ENCODE measurements at places on chromosomes 7 and 10.

GRCh38 chr7:35646289-35647023, 48.5 kb downstream of the HERPUD2 start:
- no peak for DNase-seq

GRCh38 chr7:134778941-134779740, at the start of gene CALD1:
Gene CALD1 (plus strand): TSS chr7:134779634. CDS start chr7:134867734, 88,100 bp downstream.
- DNase-seq, result peak; percentile 20

DNA sequence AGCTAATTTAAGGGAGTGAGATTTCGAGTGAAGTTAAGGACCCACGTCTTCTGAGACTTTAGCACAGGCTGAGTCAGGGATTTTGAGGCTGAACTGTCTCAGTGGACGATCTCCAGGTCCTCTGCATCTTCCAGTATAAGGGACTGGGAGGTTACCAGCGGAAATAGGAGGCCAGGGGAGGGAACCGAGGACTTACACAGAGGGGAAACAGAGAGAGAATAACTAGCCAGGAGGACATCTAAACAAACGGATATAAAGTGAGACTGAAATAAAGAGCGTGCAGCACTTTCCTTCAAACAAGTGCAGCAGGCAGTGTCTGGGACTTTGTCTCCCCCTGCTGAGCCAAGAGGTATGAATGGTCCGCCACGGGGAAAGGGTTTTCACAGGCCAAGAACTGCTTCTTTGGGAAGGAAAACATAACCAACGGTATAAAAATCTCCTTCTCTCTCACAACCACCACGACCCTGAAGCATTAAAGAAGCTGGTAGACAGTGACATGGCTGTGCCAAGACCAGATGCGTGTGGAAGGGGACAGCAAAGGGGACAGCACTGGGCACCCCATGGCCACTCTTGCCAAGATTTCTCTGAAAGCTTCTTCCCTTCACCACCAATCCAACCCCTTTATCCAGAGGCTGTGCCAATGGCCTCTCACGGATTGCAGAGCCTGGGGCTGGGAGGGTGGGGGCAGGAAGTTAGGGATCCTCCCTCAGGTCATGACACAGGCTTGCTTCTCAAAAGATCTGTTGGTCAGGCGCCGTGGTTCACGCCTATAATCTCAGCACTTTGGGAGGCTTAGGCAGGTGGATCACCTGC, 72.0 kb downstream of the SLC37A3 start:
- peak; percentile 86 for DNase-seq

DNA sequence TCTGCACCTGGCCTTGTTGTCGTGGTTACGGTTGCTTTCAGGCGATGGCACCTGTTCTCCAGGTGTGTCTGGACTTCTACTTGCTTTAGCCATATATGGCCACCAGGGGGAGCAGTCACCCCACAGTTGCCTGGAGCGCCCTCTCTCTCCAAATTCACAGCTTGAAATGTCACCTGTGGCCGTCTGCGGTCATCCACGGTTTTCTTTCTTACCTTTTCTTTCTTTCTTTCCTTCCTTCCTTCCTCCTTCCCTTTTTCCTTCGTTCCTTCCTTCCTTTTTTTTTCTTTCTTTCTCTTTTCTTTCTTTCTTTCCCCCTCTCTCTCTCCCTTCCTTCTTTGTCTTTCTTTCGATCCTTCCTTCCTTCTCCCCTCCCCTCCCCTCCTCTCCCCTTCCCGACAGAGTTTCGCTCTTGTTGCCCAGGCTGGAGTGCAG, 150.5 kb upstream of the VKORC1L1 start:
- peak; percentile 65 for DNase-seq

DNA sequence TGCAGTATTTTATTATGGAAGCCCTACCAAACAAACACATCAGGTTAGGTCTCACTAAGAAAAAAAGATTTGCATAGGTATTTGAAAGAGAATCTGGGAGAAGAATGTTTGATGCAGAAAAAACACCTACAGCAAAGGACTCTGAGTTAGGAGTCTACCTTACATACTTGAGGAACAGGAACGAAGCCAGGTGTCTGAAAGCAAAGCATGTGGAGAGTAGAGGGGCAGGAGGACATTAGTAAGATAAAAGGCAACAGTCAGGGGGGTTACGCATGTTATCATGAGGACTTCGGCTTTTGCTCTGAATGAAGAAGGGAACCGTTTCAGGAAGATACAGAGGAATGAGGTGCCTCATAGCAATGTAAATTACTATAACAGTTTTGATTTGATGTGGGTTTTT, 87.9 kb upstream of the PTER start:
- no peak for DNase-seq

- no peak for DNase-seq
Observed at GRCh38 chr7:54336800-54337199, 205.4 kb upstream of the VSTM2A start.

DNA sequence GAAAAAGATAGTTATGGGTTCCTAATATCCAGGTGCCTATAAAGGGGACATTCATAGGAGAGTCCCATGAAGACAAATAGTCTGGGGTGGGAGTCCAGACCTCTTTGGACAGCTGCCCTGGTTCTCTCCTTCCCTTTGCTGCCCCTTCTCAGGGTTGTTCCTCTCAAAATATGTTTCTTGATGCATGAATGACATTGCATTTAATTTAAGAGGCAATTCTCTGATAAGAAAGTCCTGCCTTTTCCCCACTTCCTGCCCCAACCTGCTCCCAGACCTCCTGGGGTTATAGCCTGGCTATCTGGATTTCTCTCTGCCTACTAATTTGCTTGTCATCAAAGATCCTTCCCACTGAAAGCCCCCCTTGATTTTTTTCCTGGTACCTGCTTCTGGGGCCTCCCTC, 12.5 kb upstream of the BTRC start:
- no peak for DNase-seq

- no peak for DNase-seq
Observed at GRCh38 chr10:21205328-21205727, 308.2 kb upstream of the NEBL start.

GRCh38 chr10:49362596-49363260, 33.2 kb downstream of the DRGX start:
- DNase-seq, result peak; percentile 14

DNA sequence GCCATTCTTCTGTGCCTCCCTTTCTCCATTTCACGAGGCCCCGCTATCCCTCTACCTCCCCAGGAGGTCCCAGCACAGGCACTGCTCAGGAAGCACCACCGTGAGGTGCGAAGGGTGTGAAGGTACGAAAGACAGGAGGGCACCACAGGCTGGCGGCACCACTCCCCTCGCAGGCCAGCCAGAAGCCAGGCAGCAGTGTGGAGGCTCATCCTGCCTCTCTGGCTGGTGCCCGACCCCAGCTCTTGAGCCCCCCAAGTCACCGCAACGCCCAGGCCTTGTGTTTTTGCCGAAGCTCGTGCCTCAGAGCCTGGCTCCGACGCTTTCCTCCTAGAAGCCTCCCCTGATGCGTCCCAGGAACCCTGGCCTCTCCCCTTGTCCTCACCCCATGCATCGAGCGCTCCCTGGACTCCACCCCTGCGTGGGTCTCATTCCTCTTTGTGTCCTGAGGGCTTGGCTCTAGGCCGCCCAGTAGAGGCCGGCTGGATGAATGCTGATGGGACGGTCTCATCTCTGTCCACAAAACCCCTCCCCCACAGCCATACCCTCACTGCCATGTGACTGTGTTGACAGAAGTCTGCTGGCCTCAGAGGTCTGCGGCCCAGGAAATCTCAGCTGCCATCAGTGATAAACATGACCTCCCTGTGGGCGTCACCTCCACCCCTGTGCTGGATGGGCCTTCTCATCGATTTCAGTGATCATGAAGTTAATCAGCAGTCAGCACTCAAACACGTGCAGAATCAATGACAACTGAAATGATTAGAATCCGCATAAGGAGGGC, 19.3 kb downstream of the BRI3 start:
- no peak for DNase-seq

- DNase-seq, result no peak
Observed at GRCh38 chr7:8215648-8216333, 46.2 kb downstream of the ICA1 start.

GRCh38 chr7:3495954-3496353, 194.9 kb downstream of the SDK1 start:
- DNase-seq, result no peak

DNA sequence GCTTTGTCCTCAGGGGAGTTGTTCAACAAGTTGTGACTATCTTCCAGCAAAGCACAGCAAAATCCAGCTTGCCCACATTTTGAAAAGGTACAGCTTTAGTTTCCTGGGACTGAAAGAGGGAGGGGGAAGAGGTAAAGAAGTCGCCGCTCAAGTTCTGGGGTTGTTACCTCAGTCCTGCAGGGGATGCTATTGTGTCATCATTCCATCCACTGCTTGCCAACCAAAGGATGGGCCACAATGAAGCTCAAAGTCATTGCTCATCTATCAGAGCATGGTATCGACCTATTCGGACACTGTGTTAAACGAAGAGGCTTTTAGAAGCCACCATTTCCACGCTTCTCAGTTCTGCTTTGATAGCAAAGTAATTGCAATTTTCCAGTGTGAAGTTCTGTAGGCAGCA, 34.3 kb downstream of the NPY start:
- no peak for DNase-seq

- peak; percentile 64 for DNase-seq
Observed at GRCh38 chr10:689452-690371, at the start of gene DIP2C. Gene DIP2C (minus strand): TSS chr10:689668. CDS start chr10:689578, 90 bp downstream.

GRCh38 chr10:78700413-78700812, 368.4 kb upstream of the ZMIZ1 start:
- peak; percentile 51 for DNase-seq

GRCh38 chr7:74606101-74606908, 51.2 kb upstream of the GTF2I start:
- DNase-seq, result peak; percentile 52

DNA sequence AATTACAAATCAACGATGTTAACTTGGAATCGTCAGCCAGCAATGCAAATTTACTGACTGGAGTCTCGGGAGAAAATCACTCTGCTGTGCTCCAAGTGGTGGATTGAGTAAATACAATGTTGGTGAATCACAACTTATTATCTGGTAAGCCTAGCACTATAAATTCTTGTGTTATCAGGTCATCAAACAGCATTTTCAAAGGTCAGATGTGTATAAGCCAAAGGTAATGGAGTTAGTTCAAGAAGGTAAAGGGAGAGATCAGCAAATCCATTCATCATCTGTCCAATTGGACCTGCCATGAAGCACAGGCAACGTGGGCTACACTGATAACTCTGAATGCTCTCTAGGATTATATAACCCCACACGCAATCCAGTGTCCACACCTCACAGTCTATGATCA, 13.9 kb downstream of the CUBN start:
- DNase-seq, result peak; percentile 62

GRCh38 chr10:58518775-58519174, 6.1 kb downstream of the BICC1 start:
- DNase-seq, result no peak

GRCh38 chr10:118901906-118902305, 127.6 kb upstream of the NANOS1 start:
- no peak for DNase-seq

DNA sequence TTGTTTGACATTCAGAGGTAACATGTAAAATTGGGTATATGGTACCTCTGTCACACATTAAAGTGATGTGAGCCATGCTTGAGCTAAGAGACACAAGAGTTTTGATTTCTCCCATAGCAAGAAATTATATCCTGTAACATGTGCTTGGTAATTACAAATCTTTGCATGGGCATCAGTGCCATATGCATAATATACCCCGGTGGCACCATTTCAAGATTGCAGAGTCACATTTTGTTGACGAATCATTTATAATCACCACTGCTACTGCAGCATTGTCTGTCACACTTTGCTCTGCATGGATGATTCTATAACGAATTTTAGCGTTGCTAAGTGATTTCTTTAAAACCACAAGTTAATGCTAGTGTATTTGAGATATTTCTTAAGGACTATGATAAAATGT, 443.7 kb upstream of the LRRN3 start:
- no peak for DNase-seq

GRCh38 chr7:95045236-95045923, 138.0 kb downstream of the PPP1R9A start:
- peak; percentile 32 for DNase-seq

GRCh38 chr10:68135362-68135761, 26.1 kb downstream of the MYPN start:
- DNase-seq, result no peak

- DNase-seq, result no peak
Observed at GRCh38 chr10:54650547-54650946, 150.5 kb downstream of the PCDH15 start.

DNA sequence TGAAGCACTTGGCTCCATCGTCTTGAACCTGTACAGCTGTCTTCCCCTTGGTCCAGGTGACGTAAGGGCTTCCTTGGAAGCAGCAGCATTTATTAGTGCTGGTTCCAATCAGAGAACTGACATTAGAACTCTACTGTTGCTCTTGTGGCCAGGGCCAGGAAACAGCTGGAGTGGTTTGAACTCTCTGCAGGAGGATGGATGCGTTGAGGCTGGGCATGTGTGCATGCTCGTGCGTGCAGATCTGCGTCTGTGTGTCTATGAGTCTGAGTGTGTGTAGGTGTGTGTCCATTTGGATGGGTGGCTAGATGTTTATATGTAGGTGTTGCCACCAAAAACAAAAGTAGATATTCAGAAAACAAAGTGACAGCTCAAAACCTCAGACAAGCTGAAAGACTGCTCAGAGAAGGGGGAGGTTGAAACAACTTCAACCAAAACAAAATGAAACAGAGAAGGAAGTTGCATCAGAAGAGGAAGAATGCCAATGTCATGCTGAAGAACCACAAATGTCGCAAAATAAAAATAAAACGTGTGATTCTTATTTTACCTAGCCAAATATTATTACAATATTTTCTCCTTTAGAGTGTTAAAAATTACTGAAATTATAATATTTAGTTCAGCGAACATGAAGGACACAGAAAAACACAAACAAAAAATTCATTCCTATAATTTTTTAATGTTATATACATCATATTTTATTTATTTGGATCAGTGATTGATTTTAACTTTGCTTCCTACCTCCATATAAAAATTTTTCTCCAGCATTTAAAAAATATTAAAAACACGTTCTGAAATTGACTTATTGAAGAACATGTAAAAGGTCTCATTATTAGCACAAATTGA, 96.1 kb upstream of the MKLN1 start:
- no peak for DNase-seq

DNA sequence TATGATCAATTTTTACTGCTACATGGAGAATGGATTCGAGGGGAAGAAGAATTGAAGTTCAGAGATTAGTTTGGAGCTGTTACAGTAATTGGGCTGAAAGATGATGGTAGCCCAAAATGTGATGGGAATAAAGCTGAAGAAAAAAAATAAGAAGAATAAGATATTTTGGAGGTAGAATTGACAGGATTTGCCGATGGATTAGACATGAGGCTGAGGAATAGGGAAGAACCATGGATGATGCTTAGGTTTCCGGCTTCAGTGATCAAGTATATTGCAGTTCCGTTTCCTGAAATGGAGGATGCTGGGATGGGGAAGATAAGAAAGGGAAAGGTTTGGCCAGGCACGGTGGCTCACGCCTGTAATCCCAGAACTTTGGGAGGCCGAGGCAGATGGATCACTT, 38.9 kb upstream of the FHIP2A start:
- DNase-seq, result no peak

- DNase-seq, result no peak
Observed at GRCh38 chr10:103917302-103918052, 507 bp downstream of the STN1 start.

DNA sequence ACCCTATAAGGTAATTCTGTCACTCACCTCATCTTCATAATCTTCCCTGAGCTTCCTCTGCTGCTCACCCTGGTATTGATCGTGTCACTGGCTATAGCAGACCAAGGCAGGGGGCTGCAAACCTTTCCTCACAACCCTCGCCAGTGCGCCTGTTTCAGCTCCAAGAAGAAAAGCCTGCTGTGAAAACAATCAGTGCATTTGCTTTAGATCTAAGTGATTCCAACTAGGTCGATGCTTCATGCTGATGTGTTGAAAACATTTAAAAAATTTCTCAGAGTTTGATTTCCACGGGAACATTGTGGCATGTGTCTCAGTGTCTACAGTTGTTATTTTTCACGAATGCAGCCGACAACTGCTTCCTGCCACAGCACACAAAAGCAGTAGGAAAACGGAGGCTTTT, 27.3 kb downstream of the POU6F2 start:
- no peak for DNase-seq
